ENCODE measurements at places on chromosomes 12 and 14. TPM values are rescaled to one million over a fixed set of nuclear protein-coding genes. Genes with fewer than 3 reads are reported as not detected.

Gene GPR135
- 0.70 TPM for total RNA-seq

Gene CLEC4D
- not detected for total RNA-seq

Gene BTBD6
- 40.8 TPM for total RNA-seq

Gene MYF5
- not detected for total RNA-seq

Gene ZDHHC22
- total RNA-seq: 0.23 TPM

Gene GYS2
- not detected for total RNA-seq

Gene SRRM4
- total RNA-seq: not detected

Gene AKAP6
- total RNA-seq: 0.61 TPM

Gene SNAPC1
- total RNA-seq: 11.4 TPM

Gene KCNK13
- total RNA-seq: 0.10 TPM

Gene IRAK3
- 1.3 TPM for total RNA-seq

Gene RASSF3
- 25.7 TPM for total RNA-seq

Gene PLXNC1
- 0.15 TPM for total RNA-seq

Gene SOAT2
- 0.10 TPM for total RNA-seq

Gene ABCC9
- not detected for total RNA-seq

Gene KLRG1
- 2.5 TPM for total RNA-seq

Gene FMNL3
- total RNA-seq: 2.5 TPM

Gene CARMIL3
- total RNA-seq: 0.45 TPM

Gene PZP
- not detected for total RNA-seq

Gene INSM2
- total RNA-seq: not detected

Gene MYRFL
- total RNA-seq: not detected

Gene CCDC196
- total RNA-seq: not detected

Gene CLEC6A
- total RNA-seq: not detected

Gene CABP1
- 0.10 TPM for total RNA-seq

Gene IQSEC3
- total RNA-seq: 0.01 TPM

Gene LRFN5
- not detected for total RNA-seq

Gene PRH2
- total RNA-seq: not detected

Gene RASSF9
- 1.4 TPM for total RNA-seq

Gene ANO2
- total RNA-seq: not detected

Gene SRGAP1
- 10.0 TPM for total RNA-seq

Gene LRCOL1
- not detected for total RNA-seq

Gene SLC2A14
- 0.63 TPM for total RNA-seq

Gene CLBA1
- 17.8 TPM for total RNA-seq

Gene DHRS7
- 89.7 TPM for total RNA-seq

Gene APOLD1
- total RNA-seq: 0.21 TPM

Gene CMA1
- total RNA-seq: not detected

Gene OTUB2
- 3.0 TPM for total RNA-seq

Gene ADAM21
- total RNA-seq: not detected
